RPMI7951 (cell line): ENCODE measurements at places on chromosomes 7 and 10. TPM values are rescaled to one million over a fixed set of nuclear protein-coding genes. Genes with fewer than 3 reads are reported as not detected.
A peak's percentile ranks its signal among the peaks of the same experiment; 100 is the strongest.

DNA sequence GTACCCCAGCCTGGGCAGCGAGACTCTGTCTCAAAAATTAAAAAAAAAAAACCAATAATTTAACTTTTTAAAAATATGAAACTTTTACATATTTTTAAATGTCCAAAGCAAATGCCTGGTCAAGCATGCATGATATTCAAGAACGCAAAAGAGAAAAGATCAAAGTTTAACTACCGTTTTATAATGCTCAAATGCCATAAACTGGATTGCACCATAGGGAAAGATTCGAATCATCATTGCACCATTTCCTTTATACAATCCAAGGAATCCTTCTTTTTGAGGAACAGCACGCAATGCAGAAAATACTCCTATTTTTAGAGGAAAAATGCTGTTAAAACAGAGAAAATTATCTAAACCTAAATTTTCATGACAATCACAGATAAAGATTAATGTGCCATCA, 20.9 kb downstream of the SLC25A16 start:
- DNase-seq: no peak

- peak; percentile 6 for DNase-seq
Observed at GRCh38 chr7:126569402-126569801, 683.3 kb downstream of the GRM8 start.

DNA sequence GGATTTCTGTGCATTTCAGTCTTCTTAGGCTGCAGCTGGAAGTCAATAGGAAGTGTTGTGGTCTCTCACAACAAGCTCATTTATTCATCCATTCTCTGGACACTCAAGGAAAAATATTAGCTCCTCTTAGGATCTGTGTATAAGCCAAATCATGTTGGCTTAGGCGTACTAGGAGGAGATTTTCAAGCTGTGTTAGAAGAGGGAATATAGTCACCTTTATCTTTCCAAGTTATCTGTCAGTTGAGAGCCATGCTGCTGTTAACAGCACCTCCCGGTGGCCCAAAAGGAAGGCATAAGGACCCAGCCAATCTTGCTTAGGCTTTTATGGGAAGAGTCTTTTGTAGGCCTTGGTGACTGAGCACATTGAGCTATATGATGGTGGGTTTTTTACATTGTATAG, 220.0 kb downstream of the LRMDA start:
- DNase-seq: peak; percentile 17

DNA sequence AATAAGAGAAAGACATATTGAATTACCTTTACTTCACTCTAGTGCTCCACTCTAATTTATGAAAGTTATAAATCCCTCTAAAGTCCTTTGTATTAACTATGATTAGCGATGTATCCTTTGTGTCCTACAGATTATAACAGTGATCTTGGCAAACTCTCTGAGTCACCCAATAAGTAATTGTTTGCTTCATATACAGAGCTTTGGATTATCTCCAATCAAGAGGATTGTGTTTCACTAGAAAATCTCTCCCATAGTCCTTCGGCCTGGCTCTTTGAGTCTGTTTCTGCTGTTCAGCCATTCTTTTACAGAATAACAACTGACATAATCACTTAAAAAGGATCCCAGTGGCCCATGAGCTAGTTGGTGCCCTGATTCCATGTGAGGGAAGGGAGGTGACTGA, 9.5 kb downstream of the LMOD2 start:
- DNase-seq: no peak

- peak; percentile 1 for DNase-seq
Observed at GRCh38 chr7:123143252-123144006, 56.3 kb downstream of the SLC13A1 start.

DNA sequence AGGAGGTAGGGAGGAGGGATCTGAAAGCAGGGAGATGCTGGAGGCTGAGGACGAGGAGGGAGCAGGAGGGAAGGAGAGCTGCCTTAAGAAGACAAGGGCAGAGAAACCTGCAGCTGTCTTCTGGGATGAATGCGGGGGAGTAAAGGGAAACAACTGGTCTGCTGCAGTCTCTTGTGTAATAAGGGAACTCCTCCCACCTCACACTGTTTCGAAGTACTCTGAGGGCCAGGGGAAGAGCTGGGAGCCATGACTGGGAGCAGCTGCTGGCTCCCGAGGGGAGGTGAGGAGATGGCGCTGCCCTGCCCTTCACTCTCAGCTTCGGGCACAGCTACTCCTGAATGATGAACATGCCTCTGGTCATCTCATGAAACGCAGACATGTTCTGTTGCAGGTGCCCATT, 65.1 kb downstream of the CLEC2L start:
- peak; percentile 28 for DNase-seq

CACNB2 gene
- total RNA-seq: not detected in 2 replicates

DNA sequence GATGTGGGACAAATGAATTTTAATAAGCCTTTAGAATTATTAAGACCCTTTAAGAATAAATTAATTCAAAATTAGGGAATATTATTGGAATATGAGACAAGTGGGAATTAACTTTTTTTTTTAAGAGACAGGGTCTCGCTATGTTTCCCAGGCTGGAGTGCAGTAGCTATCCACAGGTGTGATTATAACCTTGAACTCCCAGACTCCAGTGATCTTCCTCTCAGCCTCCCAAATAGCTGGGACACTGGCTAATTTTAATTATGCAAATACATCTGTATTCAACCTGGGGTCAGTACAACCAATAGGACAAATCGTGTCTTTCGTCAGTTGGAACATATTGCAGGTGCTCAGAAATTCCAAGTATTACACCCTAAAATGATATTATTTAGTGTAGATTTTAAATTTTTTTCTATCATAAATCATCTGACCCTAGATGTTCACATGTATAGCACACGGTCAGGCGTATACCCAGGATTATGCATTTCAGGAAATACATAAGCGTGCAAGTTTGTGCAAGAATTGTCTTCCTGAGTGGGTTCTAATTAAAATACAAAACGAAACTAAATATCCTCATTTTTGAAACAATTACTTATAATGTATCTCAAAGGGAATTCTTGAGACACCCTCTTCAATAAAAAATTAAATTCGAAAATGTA, 1.2 kb downstream of the NT5C3A start:
- no peak for DNase-seq

DNA sequence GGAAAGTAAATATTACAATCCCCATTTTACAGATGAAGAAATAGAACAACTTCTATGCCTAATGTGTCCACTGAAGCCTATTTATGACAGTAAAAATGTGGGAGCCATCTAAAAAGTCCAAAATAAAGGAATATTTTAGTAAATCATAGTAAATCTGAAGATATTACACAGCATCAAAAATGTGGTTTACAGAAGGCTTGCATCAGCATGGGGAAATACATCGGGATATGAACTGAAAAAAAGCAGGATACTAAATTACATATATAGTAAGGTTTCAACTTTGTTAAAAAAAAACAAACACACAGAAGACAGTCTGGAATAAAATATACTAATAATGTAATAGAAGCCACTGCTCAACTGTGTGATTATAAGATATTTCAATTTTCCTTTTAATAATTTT, 20.8 kb downstream of the CPA1 start:
- no peak for DNase-seq

RBM20 gene
- total RNA-seq: 0.20 and 0.36 TPM in 2 replicates

CCL26 gene
- 0.36 and 0.78 TPM in 2 replicates for total RNA-seq

DNA sequence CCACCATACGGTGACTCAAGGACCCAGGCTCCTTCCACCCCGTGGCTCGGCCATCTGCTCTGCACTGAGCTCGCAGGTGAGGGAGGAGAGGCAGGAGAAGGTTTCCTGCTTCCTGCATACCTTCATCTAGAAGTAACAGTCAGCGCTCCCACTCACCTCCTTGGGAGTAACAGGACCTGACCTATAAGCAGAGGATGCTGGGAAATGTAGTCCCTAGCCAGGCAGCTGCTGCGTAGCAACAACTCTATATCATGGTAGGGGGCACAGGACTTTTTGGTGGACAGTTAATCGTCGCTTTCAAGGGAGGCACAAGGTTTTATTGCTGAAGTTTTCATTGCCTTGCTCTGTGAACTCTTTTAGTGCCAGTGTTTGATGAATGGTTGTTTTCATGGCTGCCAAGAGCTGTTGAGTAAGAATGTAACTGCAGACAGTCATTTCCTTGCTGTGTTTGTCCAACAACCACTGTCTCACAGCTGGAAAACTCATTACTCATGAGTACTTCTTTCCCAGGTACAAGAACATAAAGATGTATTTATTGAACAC, 10.2 kb upstream of the ZFYVE27 start:
- peak; percentile 49 for DNase-seq

- peak; percentile 97 for DNase-seq
Observed at GRCh38 chr10:29163746-29164145, 125.1 kb upstream of the LYZL1 start.

- DNase-seq: peak; percentile 61
Observed at GRCh38 chr10:118045837-118046394, 825 bp downstream of the RAB11FIP2 start.

DNA sequence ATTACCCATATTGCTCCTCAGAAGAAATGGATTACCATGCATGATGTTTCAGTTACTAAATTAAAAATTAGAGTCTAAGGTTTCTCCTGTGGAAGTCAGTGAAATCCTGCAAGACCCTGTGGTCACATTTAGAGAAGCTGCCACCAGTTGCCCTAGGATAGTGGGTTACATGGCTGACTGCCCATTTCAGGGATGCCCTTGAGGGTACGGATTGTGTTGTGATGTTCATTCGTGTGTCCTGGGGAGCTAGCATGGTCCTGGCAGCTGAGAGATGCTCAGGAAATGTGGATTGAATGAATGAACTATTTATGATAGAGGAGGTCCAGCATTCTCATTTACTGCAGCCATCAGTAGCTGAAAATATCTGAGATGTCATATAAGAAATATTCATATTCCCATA, 55.1 kb downstream of the TMEM178B start:
- DNase-seq: peak; percentile 51

GRCh38 chr10:35396560-35397434, 60.5 kb downstream of the CCNY start:
- DNase-seq: no peak

GRCh38 chr7:23715099-23715498, 5.1 kb downstream of the STK31 start:
- no peak for DNase-seq

DNA sequence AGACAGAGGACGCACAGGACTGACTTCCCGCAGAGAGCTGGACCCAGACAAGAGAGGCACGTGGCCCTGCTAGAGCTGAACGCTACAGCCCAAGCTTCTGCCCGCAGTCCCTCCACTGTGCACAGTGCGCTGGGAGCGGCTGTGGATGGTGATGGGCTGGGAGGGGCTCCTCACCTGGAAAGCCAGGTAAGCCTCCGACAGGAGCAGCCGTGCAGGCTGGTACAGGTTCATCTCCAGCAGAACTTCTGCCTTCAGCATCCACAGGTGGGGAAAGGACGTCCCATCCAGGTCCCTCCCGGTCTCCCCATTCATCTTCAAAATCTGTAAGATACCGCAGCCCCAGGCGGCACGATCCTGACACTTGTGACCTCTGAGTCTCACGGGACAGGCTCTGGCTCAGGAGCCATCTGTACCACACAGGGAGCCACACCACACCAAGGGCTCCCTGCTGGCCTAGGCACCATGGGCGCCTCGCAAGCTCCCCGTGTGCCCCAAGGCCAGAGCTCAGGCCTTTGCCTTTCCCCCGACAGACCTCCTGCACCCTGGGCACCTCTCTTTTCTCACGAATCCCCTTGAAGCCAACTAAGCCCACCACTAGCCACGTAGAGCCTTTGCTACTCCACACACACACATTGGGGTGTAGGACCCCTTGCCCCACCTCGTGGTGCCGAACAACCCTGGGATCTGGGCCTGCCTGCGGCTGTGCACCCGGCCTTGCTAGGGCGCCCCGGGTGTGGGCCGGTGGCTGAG, 76.3 kb downstream of the CFAP46 start:
- DNase-seq: no peak

DNA sequence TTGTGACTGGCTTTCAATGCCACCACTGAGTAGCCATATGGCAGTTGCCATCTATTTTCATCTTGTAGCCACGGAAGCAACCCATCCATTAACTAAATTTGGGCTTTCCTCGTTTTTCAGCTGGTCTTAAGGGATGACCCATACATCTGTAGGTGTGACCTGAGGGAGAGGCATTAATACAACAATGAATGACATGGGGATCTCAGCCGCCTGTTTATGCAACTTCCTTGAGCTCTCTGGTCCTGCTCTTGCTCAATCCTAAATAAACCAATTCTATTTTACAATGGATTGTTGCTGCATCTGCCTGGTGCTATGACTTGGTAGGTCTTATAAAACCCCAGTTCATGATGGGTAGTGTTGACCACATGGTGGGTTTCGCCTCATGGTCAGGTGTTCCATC, 21.9 kb upstream of the ADAM22 start:
- no peak for DNase-seq

PTER gene
- 29.0 and 41.9 TPM in 2 replicates for total RNA-seq

GRCh38 chr7:44796034-44796503, 412 bp upstream of the PPIA start:
- no peak for DNase-seq

UFSP1 gene
- total RNA-seq: 2.7 and 2.9 TPM in 2 replicates
